Activated CD4-positive, alpha-beta memory T cell treated with anti-CD3 and anti-CD28 coated beads for 36 hours (primary cell): ENCODE measurements at places on chromosomes 3 and 15. TPM values are rescaled to one million over a fixed set of nuclear protein-coding genes. Genes with fewer than 3 reads are reported as not detected.

GRCh38 chr3:118765636-118766305, 268.9 kb downstream of the IGSF11 start:
- H3K27ac ChIP-seq: no peak overlapping the region
- H3K27me3 ChIP-seq: no peaks in the 10 kb centered on the region
- no peaks in the 10 kb centered on the region for H3K36me3 ChIP-seq
- H3K4me3 ChIP-seq: no peak overlapping the region
- DNase-seq: no peak

DNA sequence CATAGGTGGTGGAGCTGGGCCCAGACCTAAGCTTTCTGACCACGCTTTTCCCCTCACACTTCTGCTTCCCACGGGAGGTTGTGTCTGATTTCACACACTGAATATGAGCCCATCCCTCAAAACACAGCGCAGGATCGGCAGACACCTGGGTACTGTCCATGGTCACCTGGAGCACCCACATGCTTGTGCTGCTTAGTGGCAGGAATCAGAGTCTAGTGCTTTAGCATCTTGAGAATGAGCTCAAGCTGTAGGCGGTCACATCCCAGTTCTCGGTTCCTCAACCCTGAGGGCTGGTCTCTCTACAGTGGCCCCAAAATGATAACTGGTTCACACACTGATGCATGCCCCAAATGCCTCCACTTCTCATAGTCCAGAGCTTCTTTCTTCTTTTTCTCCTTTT, 111.0 kb downstream of the SEMA5B start:
- no peak for DNase-seq
- no peak overlapping the region for H3K27ac ChIP-seq
- H3K4me3 ChIP-seq: no peak overlapping the region
- no peaks in the 10 kb centered on the region for H3K36me3 ChIP-seq

- no peaks in the 10 kb centered on the region for H3K36me3 ChIP-seq
- H3K27me3 ChIP-seq: no peaks in the 10 kb centered on the region
- no peak overlapping the region for H3K27ac ChIP-seq
- H3K4me3 ChIP-seq: no peak overlapping the region
- H3K4me1 ChIP-seq: no peaks in the 10 kb centered on the region
These were observed 288.1 kb upstream of the GPR149 start for GRCh38 chr3:154718053-154718452.

GRCh38 chr15:64070965-64071851, 22.4 kb downstream of the CIAO2A start:
- H3K27me3 ChIP-seq: no peaks in the 10 kb centered on the region
- H3K27ac ChIP-seq: no peak overlapping the region
- DNase-seq: no peak
- H3K4me3 ChIP-seq: no peak overlapping the region

- H3K4me3 ChIP-seq: no peak overlapping the region
- peaks cover 1% of the 10 kb centered on the region for H3K27me3 ChIP-seq
- H3K27ac ChIP-seq: no peak overlapping the region
- H3K4me1 ChIP-seq: peaks cover 16% of the 10 kb centered on the region
- no peaks in the 10 kb centered on the region for H3K36me3 ChIP-seq
These were observed 57.2 kb upstream of the TIPARP start for GRCh38 chr3:156617145-156617544.

DNA sequence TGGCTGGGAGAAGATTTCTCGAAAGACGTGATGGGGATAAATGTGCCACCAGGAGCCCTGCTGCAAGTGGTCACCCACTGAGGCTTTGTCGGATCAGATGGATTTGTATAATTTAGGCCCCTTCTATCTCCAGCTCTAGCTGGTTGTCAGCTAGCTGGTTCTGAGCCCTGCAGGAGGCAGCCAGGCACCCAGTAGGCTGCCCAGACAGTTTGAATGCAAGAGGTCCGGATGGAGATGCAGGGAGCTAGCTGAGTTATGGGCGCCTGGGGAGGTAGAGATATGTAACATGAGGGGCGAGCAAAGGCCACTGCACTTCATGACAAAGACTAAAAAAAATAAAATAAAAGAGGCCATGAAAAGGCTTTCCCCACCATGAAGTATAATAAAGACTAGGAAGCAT, 35.1 kb upstream of the ADPGK start:
- peaks cover 5% of the 10 kb centered on the region for H3K27me3 ChIP-seq
- no peaks in the 10 kb centered on the region for H3K36me3 ChIP-seq
- no peaks in the 10 kb centered on the region for H3K4me1 ChIP-seq
- H3K27ac ChIP-seq: no peak overlapping the region
- H3K4me3 ChIP-seq: no peak overlapping the region
- DNase-seq: no peak

DNA sequence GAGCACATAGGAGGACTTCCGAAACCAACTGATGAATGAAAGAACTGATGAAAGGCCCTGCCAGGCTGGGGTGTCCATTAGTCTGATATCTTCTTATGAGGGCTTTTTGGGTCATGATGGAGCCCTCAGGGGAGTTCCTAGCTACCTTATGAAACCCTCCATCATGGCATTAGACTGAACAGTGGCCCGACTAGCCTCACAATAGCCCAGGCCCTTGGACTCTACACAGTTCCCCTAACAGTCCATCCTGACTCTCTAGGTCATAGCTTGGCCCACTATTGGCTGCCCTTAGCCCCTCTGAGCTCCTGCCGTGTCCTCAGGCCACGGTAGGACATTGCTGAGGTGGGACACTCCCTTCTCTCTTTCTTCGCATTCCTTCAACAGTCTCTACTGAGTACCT, 365.9 kb downstream of the CACNA2D3 start:
- no peaks in the 10 kb centered on the region for H3K36me3 ChIP-seq
- H3K27me3 ChIP-seq: no peaks in the 10 kb centered on the region
- no peak overlapping the region for H3K4me3 ChIP-seq
- no peak overlapping the region for H3K27ac ChIP-seq
- no peak for DNase-seq

GRCh38 chr3:77142578-77142977, 102.7 kb downstream of the ROBO2 start:
- H3K4me1 ChIP-seq: no peaks in the 10 kb centered on the region
- no peaks in the 10 kb centered on the region for H3K36me3 ChIP-seq
- no peaks in the 10 kb centered on the region for H3K27me3 ChIP-seq
- DNase-seq: no peak

GRCh38 chr15:79310612-79310984, 314 bp upstream of the TMED3 start:
- peaks cover 17% of the 10 kb centered on the region for H3K27me3 ChIP-seq
- H3K27ac ChIP-seq: no peak overlapping the region
- peaks cover 30% of the 10 kb centered on the region for H3K4me1 ChIP-seq
- no peak for DNase-seq
- peaks cover 24% of the 10 kb centered on the region for H3K36me3 ChIP-seq

- peaks cover 5% of the 10 kb centered on the region for H3K4me1 ChIP-seq
- no peak for DNase-seq
- H3K4me3 ChIP-seq: no peak overlapping the region
- H3K27ac ChIP-seq: no peak overlapping the region
- no peaks in the 10 kb centered on the region for H3K27me3 ChIP-seq
These were observed 18.3 kb downstream of the CALML4 start for GRCh38 chr15:68186671-68187397.

EIF1B gene
- total RNA-seq: 48.6 TPM

LMAN1L gene
- not detected for total RNA-seq

GOLGA8M gene
- 0.46 TPM for total RNA-seq

FBLN2 gene
- not detected for total RNA-seq
